ENCODE measurements at places on chromosomes 4 and X.

DNA sequence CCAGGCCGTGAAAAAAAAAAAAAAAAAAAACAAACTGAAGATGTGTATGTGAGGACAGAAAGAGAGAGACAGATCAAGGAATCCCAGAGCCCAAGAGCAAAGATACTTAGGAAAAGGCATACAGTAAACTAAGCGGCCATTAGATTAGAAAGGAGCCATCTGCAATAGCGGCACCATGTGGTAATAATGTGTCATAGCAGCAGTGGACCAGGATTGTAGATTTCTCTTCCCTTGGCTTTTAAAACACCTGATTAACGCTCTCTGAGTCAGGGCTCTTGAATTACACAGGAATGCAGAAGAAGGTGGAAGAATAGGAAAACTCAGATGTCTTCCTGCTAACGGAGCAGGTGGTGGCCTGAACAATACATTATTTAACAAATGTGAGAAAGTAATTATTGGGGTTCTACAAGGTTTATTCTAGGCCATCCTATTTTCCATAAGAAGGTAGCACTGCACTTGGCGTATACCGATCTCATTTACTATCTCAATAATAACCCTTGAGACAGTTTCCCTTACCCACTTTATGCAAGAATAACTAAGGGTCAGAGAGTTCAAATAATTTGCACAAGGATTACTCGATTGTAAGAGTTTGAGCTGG is 182.7 kb downstream of the KCNIP4 start:
- peak; percentile 60 for DNase-seq

DNA sequence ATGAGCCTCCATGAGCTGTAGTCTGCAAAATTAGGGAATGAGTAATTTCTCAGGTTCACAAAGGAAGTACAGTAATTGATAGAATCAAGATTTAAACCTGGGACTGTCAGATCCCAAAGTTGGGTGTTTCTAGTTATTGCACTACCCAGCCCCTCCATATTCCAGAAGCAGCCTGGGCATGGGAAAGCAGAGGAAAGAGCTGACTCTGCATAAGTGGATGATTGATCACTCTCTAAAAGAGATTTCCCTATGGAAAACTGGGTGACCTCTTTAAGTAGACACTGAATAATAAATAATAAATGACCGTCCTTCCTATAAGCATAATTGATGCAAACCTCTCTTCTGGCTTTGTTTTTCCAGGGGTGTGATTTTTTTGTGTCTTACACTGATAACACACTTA is 5.2 kb downstream of the NAAA start:
- no peak for DNase-seq

DNA sequence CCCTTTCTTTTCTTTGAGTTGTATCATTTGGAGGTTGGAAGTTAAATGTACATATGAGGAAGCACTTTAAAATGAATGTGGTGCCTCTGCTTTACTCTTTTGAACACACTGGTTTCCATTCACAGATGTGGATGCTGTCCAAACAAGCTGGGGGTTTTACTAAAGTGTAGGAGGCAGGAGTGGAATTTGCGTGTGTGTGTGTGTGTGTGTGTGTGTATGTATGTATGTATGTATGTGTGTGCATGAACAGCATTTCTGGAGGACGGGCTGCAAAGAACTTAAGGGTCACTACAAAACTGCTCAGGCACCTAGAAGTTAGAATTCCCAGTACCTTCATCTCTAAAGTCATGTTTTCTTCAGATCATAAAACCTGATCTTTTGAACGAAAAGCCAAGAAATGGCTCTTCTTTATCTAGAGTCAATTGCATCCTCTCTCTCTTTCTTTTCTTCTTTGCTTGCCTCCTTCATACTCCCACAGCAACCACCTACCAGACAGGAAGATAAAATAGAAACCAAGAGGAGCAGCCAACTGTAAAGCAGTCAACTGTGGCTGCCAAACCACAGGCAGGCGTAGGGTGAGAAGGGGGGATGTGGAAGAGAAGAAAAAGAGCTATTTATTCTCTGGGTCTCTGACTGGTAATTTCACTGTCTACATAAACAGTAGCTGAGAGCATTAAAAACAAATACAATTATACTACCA is 177.0 kb upstream of the RASGEF1B start:
- DNase-seq, result no peak

DNA sequence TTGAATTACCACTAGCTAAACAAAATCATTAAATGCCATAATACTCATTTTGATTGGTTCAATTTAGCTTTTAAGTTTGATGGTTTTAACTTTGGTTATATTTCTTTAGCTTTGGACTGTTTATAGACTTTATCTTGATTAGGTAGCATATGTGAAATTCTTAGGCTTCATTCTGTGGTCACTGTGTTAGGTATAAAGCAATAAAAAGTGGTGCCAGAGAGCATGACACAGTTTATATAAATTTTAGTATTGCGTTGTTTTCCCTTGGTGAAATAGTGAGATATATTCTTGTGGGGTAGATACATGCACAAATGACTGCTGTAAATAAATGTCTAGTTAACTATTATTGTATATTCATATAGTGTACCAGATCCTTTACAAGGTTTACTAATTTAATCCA is 474.2 kb upstream of the GRID2 start:
- no peak for DNase-seq

DNA sequence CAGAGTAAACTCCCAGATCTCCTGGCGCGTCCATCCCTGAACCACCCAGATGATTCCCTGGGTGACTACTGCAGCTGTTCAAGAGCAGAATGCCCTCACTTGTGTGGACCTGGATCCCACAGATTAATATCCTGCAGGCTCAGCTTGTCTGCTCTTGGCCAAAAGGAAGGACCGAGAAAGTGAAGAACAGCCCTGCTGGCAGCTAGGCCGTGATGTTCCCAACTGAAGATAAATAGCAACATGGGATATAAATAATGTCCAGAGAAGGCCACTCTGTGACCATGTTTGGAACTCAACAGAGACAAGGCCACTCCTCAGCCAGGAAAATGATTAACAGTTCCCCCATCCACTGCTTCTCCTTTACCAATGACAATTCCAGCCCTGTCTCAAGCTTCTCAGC is 21.5 kb downstream of the SUPT20HL2 start:
- DNase-seq, result no peak

DNA sequence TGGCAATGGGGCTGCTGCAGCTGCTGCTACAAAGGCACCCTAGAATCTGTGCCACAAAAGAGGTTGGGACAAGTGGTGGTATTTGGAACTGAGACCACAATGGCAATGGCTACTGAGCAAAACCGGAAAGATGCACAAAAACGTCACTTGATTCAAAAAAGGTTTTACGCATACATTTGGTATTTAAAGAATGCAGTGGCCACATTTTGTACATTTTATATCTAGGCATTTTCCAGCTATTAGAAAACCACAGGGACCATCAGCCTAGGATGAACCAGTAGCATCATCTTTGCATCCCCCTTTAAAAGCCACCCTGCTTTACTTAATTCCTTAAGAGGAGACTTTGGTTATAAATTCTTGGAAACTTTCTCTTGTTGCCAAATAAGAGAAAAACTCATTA is 104.8 kb upstream of the CXCL13 start:
- no peak for DNase-seq

DNA sequence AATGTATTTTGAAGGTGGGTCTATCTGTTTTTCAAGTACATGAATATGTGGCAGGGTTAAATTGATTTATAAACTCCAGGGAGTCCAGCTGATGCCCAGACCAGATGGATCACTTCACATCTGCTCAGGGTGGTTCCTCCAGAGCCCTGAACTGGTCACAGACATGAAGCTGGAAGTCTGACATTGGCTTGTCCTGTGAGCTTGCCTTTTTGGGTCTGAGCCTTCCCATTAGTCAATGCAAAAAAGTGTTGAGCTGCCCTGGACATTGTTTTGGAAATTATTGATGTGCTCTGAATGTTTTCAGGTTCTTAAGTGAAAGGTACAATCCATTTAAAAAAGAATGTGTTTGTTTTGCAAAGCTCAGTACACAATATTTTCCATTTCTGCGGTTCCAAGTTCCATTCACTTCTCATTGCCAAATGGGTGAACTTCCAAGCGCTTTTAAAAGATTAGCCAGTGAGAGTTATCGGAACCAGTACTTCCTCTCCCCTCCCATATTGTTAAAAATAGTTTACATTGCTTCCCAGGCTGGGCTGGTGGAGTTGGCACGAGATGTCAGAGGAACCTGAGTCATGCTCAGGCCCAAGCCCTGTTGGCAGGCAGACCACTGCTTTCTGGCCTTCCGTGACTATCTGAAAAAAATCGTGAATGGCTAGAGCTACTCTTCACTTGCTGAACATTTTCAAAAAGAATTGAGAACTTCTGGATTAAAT is 52.1 kb downstream of the PDGFRA start:
- DNase-seq, result no peak

DNA sequence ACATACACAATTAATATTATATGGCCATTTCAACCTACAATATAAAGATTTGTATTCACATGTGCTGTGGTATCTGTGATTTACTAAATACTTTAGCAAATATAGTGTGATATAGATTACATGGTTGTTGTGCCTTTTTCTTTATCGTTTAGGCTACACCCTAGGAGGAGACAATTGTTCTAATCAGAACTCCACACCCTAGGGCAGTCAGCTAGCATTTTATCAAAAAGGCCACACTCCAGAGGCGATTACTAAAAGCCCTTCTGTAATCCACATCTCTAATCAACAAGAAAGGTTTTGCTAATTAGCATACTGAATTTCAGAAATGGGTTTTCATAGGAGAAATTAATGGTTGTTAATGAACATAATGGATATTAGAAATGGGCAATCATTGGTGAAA is 319.5 kb upstream of the NOCT start:
- DNase-seq, result no peak

DNA sequence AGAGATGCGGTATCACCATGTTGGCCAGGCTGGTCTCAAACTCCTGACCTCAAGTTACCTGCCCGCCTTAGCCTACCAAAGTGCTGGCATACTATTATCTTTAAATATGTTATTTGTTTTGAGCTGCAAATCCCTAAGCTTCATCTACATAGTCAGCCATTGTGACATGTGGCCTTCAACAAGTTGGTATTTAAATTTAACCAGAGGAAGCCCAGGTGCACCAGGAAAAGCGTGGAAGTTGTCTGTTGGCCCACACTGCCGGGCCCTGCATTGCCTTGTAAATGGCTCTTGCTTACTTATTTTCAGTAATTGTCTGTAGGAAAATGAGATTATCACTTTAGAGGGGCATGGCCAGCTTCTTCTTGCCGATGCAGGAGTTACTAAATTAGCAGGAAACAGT is 6.0 kb downstream of the WWC2 start:
- DNase-seq, result no peak

DNA sequence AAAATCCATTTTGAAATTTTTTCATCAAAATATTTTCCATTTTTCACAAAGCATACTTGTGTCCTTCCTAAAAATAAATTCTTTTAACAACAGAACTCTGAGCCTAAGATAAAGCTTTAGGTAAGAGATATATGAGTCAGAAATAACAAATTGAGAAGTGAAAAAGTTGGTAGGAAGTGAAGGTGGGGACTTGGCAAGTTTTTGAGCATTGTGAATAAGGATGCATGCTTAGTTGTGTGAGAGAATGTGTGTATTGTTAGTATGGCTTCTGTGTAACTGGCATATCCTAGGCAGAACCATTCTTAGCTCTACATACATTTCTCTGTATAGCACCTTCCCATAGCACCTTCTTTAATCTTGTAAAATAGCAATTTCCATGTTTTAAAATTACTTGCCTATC is 6.8 kb downstream of the ASB5 start:
- no peak for DNase-seq
